ENCODE measurements at places on chromosomes 6 and 20. TPM values are rescaled to one million over a fixed set of nuclear protein-coding genes. Genes with fewer than 3 reads are reported as not detected.

VSTM2L gene
- total RNA-seq = 164 TPM

APOBEC2 gene
- not detected for total RNA-seq

BTN1A1 gene
- total RNA-seq = not detected

SPEF1 gene
- 0.98 TPM for total RNA-seq

CTCFL gene
- not detected for total RNA-seq

LRRC1 gene
- total RNA-seq = 10.1 TPM

CGA gene
- total RNA-seq = not detected

C20orf202 gene
- 0.49 TPM for total RNA-seq

FAM162B gene
- 1.2 TPM for total RNA-seq

E2F1 gene
- 2.0 TPM for total RNA-seq

PPP1R3G gene
- 1.5 TPM for total RNA-seq

KCNS1 gene
- total RNA-seq = 1.7 TPM

ZBTB46 gene
- total RNA-seq = 18.7 TPM

Measured in temporal lobe (tissue), 4 donors.